CMK (cell line): ENCODE measurements at places on chromosomes 12 and 14.

DNA sequence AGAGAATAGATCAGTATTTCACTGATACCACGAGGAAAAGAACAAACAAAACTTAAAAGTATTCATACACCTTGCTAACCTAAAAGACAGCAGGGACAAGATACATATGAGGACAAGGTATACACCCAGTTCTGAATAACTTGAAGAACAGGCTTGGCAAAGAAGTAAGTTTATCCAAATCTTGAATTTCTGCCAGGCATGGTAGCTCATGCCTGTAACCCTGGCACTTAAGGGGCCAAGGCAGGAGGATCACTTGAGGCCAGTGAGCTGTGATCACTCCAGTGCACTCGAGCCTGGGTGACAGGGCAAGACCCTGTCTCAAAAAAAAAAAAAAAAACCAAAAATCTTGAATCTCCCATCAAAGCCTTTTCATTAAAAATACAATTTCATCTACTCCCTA is 25.0 kb downstream of the EIF2S1 start:
- DNase-seq, result no peak

DNA sequence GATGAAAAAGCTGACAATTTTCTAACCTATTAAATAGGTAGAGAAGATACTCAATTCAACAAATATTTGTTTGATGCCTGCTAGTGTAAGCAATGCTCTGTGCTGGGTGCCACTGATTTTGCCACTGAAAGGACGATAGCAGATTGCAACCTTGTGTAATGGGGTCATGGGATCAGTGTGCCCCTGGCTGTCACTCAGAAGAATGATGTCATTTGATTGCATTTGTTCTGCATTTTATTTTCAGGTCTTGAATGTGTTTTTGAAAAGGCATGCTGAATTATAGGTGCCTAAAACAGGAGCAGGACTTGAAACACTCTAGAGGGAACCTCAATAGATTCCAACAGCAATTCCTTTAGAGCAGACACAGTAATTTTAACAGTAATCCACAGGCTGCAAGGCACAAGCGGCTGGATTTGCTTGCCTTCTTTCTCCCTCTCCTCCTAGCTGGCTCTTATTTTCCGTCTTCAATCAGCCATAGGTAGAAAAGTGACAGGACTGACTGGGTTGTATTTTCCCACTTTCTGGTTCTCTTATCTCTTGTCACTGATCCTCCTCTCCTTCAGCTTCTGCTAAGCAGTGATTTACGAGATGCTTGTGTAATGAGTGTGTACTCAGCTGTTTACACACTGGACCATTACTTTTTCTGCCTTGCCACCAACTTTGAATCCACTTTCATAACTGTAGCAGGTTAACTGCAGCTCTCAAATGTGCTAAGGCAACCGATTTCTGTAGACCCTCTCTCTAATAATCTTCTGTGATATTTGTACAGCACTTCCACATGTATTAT is 4.1 kb downstream of the PLXNC1 start:
- DNase-seq, result no peak

DNA sequence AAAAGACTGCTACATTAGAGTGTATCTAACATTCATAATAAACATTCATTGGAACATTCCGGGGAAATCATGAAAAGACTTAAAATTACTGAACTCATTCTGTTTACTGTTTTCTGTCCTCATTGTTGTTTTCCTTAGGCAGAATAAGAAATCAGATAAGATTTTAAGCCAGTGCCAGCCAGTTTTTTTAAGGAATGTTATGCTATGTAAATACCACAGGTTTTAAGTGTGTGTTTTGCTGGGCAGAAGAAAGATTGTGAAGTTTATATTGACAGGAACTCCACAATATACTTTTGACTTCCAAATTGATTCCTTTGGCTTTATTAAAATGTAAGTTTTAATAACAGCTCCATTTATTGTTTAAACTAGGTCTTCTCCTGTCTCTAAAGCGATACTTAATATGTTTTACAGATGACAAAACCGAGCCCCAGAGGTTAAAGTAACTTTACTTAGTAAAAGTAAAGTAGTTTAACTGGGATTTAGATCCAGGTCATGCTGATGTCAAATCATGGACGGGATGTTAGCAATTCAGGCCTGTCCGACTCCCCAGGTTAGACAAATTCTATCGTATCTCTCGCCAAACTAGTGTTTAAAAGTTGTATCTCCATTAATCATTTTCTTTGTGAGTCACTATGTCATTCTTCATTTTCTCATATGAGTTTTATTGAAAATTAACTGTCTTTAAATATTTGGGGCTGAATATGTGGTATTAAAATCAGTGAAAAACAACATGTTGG is 1.7 kb downstream of the LARP4 start:
- DNase-seq, result no peak

DNA sequence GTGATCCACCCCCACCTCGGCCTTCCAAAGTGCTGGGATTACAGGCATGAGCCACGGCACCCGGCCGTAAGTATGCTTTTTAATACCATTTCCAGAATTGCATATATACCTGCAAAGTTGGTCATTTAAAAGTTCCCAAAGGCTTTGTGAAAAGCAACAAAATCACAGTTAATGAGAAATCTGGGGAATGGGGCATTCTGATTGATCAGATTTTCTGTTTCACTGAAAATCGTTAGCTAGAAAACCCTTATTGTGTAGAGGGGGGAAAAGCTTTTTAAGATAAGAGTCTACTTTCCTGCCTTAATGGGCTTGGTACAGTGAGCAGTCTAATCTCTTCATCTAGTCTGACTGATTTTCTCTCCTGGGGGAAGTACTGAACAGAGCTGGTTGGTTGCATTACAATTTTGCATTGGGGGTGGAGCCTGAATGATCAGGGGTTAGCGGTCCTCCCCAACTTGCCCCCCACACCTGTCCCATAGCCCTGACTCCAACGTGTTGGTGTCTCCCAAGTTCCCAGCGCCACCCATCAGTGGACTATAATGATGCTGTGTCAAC is 23.8 kb downstream of the IL31 start:
- no peak for DNase-seq

DNA sequence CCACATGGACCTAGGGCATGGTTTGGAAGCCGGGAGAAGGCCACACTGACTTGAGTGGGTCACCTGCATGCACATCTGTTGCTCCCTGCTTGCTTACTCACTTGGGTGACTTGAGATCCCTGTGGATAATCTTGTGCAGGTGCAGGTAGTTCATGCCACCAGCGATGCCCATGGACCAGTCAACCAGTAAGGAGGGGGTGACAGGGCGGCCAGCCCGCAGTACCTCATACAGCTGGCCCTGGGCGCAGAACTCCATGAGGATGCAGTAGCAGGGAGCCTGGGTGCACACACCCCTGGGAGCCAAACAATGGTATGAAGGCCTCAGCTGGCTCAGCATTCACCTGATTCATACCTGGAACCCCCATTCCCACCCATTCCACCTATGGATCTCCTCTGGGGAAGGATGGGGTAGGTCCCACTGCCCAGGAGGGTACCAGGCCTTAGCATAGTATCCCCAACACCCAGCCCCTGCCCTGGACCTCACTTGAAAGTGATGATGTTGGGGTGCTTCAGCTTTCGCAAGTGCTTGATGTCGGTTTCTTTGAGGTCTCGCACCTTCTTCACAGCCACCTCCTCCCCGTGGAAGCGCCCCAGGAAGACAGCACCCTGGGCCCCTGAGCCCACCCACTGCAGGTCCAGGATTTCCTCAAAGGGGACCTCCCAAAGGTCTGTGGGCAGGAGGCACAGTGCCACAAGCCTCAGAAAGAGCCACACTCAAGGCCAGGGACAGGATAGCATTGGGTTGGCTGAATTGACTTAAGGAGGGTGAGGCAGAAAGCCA is 13.1 kb downstream of the MAP3K12 start:
- no peak for DNase-seq

DNA sequence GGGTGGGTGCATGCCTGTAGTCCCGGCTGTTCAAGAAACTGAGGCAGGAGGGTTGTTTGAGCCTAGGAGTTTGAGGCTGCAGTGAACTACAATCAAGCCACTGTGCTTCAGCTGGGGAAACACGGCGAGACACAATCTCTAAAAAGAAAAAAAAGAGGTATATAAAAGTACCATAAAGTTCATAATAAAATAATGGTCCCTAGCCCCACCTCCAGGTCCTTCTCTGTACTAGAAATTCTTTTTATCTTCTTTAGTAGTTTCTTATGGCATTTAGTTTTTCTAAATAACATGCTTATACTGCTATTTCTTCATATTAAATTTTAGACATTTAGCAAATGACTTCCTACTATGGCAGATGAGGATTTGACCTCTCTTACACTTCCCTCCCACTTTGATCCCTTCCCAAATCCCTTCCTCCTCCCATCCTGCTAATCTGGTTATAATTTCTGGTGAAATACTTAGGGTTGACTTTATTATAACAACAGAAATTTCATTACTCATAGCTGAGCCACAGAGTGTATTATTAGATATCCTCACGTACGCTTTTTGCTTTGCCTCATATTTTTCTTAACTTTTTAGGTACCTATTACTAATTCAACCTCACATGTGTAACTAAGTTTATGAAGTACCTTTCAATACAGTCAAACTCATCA is 94.7 kb downstream of the SLC41A2 start:
- DNase-seq, result no peak

GRCh38 chr12:106093246-106093645 is 45.5 kb downstream of the NUAK1 start:
- no peak for DNase-seq

- DNase-seq, result no peak
Measured at GRCh38 chr12:13099066-13099843, 4.2 kb downstream of the GSG1 start.

- DNase-seq, result no peak
Measured at GRCh38 chr14:95165517-95165916, 8.2 kb upstream of the DICER1 start.

DNA sequence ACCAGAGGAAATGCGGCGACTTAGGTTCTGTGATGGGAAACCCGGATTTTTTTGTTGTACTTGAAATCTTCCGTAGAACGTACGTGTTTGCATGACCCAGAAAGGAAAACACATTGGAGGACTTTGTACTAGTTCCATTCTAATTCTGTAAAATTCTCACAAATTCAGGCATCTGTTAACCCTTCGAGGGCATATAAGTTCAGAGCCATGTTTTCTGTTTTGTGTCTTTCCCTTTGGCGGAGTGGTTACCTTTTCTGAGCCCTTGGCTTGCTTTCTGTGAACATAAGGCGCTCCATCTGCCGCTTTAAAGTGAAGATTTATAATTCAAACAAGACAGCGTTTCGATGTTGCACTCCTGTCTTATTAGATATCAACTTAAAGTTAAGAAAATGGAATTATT is 34.2 kb downstream of the BICD1 start:
- no peak for DNase-seq

GRCh38 chr12:82174383-82174782 is 183.8 kb downstream of the CCDC59 start:
- no peak for DNase-seq

GRCh38 chr12:92143686-92144630 is 1.7 kb downstream of the BTG1 start:
- DNase-seq, result no peak

DNA sequence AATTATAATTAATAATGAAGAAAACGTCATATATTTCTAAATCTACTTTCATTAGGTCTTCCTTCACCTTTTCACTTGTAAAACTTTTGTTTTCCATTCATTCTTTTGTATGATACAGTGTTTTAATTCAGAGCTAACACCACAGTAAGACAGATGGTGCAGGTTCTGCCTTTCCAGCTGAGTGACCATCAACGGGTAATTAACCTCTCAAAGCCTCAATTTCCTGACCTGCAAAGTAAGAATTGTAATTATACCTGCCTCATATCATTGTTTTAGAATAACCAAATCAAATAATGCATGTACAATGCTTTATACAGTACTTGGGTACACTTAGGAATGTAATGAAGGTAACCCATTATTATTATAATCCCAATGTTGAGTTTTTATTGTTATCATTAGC is 157.6 kb downstream of the FOXA1 start:
- DNase-seq, result no peak

GRCh38 chr12:58458102-58458501 is 462.2 kb downstream of the LRIG3 start:
- DNase-seq, result no peak

DNA sequence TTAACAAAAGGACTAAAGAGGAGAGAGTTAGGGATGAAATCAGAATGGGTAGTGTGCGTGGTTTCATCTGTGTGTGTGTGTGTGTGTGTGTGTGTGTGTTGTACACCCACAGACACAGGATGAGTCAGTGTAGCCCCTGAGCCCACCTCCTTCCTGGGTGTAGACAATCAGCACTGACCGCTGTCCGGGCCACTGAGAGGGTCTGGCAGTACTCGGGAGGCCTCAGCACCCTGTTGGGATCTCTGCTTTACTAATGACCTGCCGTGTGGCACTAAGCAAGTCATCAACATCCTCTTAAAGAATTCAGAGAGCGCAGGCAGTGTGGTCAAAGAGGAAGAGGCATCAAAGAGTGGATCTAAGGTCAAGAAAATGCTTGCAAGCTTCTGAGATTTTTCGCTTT is 112.6 kb downstream of the PRMT8 start:
- no peak for DNase-seq

DNA sequence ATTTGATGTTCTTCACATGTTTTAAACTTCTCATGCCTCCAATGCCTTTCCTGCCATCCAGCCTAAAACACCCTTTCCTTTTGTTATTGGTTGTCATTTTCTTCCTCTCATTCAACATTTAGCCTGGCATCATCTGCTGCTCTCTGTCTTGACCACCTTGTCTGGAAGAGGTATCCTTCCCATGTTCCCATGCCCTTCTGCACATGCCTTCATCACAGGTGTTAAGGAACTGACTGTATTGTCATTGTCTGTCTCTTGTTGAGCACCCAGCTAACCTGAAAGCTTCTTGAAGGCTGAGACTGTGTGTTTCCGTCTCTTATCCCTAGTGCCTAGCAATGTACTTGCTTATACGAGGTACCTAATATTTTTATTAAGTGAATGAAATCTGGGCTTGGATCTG is 4.5 kb upstream of the LRP1 start:
- DNase-seq, result no peak

- no peak for DNase-seq
Measured at GRCh38 chr12:33265900-33266299, 173.7 kb downstream of the SYT10 start.

DNA sequence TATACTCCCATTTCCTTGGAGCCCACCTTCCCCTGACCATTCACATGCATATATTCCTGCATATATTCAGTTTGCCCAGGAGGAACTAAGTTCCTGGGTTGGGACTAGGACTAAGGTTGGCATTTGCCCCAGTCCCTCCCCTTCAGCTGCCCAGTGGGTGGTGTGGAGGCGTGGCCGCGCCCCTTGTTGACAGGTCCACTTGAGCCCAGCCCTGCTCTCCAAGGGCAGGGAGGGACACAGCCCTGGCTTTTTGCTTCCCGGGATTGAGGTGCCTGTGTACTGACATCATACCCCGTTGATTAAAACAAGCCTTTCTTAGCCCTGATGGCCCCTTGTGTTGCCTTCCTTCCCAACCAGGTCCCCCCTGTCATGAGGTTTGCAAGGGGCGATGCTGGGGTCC is 7.3 kb downstream of the ERBB3 start:
- no peak for DNase-seq

GRCh38 chr14:52021957-52022600 is 32.7 kb downstream of the RTRAF start:
- DNase-seq, result no peak

DNA sequence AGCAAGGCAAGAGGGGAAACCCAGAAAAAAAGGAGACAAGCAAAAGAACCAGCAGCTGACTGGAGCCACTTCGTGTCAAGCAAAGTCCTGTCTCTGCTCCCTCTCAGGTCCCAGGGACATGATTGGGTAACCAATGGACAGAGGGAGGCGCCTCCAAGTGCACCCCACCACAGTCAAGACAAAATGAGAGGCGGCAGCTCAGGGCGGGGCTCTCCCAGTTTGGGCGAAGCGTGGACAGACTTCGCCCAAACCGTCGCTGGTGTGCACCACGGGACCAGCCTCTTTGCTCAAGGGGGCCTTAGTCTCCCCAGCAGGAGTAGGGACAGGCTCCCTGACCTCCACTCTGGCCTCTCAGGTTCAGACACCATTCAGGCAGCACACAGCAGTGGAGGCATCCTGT is 1.5 kb upstream of the BEGAIN start:
- no peak for DNase-seq
